K562 (cell line): ENCODE measurements at places on chromosomes 2 and 18.

GRCh38 chr2:69570474-69570873 lies 73.1 kb downstream of the AAK1 start:
- no peak for DNase-seq

- no peak for DNase-seq
Observed at GRCh38 chr2:145066856-145067548, 547.1 kb upstream of the ZEB2 start.

DNA sequence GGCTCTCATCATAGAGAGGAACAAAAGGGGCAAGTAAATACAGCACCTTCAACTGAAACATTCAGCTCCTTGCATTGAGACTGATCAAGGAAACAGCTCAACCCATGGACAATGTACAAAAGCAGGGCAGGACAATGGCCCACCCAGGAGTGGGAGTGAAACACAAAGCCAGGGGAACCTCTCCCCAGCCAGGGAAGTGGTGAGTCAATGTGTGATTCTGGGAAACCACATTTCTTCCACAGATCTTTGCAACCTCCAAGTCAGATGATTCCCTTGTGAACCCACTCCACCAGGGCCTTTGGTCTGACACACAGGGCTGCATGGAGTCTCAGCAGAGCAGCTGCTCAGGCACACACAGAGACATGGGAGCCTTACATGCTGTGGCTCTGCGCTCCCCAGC lies 294.5 kb downstream of the NR4A2 start:
- no peak for DNase-seq

DNA sequence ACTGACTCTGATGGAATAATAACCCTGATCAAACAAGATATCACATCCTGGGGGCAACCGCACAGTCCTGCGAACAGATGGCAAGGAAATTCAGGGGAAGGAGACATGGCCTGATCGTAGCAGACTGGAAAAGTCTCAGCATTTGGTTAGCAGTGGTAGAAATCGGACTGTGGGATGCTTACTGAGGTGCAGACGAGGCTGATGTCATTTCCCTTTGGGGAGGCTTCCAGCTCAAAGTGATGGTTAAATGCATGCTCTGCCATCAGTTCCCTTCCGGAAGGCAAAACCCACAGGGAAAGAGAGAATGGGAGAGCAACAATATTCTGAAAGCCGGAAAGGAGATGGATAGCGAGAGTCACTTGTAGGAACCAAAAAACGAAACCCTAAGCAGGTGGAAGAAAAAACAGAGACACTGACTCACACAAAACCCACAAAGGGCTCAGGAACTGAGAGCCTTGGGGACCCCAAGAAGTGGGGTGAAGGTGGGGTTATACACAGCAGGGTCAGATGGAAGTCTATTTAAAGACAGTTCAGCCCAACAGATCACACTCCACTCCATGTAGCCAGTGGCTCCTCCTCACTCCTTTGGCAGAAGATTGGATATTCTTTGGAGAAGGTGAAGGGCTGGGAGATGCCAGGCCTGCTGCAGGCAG lies 93.1 kb downstream of the INPP5D start:
- no peak for DNase-seq

DNA sequence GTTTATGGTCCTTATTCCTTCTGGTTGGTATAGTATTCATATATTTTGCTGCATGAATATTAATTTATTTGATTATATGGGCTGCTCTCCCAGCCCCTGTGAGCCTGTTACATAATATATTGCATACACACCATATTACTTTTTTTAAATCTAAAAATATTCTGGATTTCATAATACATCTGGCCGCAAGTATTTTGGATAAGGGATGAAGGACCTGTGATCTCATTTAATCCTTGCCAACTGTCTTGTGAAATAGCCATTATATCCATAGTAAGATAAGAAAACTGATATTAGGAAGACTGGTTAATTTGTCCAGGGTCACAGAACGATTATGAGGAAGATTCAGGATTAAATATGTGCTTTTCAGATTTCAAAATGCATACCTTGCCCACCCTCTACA lies 433.6 kb downstream of the LPIN1 start:
- no peak for DNase-seq

GRCh38 chr18:48740851-48741485 lies 202.1 kb downstream of the CTIF start:
- no peak for DNase-seq

- DNase-seq, result no peak
Observed at GRCh38 chr2:38245114-38245641, 131.9 kb downstream of the ATL2 start.

DNA sequence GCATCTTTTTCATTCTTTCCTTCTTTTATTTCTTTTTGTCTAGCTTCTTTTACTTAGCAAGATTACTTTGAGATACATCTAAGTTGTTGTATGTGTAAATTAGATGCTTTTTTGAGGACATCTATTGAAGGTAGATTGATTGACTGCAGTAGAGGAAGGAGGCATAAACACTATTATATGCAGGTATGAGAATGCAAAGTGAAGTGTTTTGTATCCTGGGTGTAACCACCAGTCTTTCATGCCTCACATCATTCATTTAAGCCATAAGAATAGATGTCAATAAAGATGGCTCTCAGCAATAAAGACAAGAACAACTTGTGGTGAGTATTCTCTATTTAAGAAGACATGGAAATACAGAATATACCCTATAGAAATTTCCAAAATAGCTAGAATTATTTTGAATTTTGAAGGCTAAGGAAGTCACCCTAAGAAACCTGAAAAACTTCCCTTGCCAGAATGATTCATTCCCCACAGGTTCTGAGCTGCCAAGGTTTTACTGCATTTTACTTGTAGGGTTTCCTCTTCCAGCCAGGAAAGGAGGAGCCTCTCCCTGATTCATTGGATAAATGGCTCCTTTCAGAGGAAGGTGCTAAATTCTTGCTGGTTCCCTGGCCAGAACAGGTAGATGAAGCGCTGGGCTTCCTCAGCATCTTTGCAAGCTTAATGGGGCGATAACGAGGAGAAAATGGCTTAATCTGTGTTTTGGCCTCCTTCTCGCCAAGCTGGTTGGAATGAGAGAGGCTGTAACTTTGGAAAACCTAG lies 279.8 kb upstream of the SLC14A2 start:
- DNase-seq, result no peak

- no peak for DNase-seq
Observed at GRCh38 chr2:230974096-230974913, 21.6 kb upstream of the SPATA3 start.

GRCh38 chr2:233620204-233620603 lies 2.8 kb downstream of the UGT1A8 start:
- no peak for DNase-seq

DNA sequence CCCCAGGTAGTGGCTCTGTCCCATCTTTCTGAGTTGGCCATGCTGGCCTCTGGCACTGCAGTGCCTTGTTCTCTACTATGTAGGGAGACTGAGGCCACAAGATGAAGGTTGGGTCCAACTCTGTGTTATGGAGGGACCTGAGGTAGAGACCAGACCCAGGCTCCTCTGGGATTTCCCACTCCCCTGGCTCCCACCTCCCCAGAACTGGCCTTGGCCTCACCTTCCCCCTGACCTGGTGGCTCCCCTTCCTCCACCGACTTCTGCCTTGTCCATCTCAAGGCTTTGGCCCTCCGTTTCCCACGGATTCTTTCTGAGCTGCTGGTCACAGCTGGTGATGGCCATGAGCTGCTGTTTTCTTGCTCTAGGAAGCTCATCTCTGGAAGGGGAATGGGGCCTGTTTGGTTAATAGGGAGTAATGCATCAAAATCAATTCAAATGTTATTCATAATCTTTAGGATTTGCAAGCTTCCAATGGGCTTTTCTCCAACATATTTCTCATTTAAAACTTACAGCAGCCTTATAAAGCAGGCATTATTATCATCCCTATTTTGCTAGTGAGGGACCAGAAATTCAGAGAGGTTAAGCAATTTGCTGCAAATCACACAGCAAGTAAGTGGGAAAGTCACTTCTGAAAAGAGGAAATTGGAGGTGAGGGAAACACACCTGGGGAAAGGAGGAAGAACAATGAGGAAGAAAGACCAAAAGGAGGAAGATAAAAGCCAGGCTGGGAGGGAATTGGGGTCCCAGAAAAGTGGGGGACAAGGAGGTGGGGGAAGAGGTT lies 887 bp downstream of the PRKAG3 start:
- DNase-seq, result no peak

DNA sequence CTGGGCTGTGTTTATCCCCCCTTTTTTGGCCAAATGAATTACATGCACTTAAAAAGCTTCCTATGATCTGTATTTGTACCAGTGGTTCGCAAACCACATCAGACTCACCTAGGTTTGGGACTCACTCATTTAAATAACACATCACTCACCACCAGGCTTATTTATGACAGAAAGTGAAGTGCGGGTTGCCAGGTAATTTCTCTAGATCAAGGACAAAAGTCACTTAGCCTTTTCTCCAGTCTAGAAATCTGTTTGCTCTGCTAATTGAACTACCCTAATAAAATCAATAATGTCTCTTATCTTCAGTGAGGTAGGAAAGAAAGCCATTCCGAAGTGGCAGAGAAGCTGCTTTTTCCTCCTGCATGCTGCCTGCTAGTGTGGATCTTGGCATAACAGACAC lies 88.1 kb upstream of the SLC8A1 start:
- no peak for DNase-seq

DNA sequence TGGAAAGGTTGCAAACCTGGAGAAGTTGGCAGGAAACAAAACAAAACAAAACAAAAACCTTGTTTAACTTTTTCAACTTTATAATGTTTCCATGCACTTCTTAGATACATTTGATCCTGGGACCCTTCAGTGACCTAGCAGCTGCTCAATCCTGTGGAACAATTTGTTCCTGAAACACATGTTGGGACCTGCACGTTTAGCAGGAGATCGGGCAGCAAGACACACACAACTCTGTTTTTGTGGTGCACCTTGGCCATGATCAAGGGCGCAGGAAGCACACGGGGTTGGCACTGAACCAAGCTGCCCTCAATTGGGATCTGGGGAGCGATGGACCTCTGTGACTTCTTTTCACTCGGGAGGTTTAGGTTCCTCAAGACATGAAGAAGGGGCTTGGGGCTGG lies 268.7 kb downstream of the LOXHD1 start:
- no peak for DNase-seq

DNA sequence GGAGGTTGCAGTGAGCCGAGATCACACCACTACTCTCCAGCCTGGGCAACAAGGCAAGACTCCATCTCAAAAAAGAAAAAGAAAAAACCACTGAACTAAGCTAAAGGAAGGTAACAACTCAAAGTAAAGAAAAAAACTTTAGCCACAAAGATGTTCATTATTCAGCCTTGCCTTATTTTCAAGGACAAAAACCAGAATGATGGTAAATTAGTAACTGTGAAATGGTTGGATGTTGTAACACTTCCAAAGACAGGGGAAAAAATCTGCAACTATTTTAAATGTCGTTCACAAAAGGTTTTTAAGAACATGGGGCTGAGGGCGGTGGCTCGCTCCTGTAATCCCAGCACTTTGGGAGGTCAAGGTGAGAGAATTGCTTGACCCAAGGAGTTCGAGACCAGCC lies 10.1 kb downstream of the ADAM17 start:
- DNase-seq, result no peak
